ENCODE measurements at places on chromosomes 12 and 14. TPM values are rescaled to one million over a fixed set of nuclear protein-coding genes. Genes with fewer than 3 reads are reported as not detected.

- DNase-seq = no peak
These were observed 15.6 kb upstream of the TESC start for GRCh38 chr12:117114784-117115183.

GRCh38 chr12:124369055-124369826 lies 74.3 kb downstream of the RFLNA start:
- DNase-seq = no peak

Gene LMO3
- polyA plus RNA-seq = not detected

Gene SPATA7
- 4.3 TPM for polyA plus RNA-seq

DNA sequence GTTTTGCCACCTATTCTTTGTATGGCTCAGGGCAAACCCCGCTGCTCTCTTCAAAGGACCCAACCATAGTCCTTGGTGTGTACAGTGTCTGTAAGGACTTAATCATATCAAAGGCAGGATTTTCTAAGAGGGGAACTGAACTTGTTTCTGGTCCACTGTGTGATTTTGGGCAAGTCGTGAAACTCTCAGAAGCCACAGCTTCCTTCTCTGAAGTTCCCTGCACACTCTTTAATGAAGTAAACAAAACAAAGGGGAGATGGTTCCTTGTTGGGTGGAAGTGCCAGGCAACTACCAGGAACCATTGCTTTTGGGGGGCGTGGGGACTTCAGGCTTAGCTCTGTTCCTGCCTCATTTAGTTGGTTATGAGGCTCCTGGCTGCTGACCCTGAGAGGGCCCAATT lies 152.4 kb downstream of the VRK1 start:
- no peak for DNase-seq

- no peak for DNase-seq
These were observed 161.3 kb upstream of the FAR2 start for GRCh38 chr12:28987538-28988324.

DNA sequence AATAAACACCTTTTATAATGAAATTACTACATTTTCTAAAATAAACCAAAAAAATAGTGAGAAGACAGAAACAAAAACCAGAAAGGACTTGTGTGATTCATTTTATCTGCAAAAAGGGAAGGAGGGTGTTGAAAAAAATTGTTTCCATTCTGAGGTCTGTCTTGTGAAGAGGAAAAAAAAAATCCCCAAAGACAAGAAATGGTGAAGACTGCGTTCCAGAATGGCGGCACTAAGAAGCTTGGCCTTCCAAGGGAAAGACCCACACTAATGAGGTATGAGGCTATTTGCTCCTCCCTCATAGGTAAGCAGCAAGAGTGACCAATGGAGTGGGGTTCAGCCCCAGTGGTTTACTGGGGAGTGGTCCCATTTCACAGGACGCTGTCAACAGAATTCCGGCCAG lies 35.0 kb downstream of the GNPTAB start:
- DNase-seq = peak; percentile 57

Gene HOXC12
- not detected for polyA plus RNA-seq

DNA sequence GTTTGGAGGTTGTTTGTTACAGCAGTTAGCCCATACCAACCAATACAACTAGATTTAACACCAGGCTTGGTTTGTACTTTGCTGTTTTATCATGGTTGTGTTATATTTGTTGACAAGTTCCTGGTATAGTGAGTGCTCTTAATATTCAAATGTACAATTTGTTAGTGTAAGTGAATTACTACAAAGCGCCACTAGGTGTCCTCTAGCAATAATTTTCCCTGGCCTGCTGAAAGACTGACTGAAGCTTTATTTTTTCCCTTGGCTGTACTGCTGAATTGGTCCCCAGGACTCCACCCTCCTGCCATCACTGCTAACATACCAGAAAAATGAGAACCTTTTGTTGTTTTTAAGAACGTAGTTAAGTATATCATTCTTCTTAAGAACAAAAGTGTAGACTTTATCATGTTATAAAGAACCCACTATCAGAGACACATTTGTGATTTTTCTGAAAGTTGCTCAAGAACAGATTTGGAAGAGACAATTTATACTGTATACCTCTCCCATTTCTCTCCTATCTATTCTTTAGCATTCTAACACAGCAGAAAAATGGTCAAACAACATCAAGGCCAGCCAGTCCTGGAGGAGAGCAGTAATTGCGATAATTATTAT lies 75.3 kb upstream of the FAR2 start:
- peak; percentile 39 for DNase-seq

DNA sequence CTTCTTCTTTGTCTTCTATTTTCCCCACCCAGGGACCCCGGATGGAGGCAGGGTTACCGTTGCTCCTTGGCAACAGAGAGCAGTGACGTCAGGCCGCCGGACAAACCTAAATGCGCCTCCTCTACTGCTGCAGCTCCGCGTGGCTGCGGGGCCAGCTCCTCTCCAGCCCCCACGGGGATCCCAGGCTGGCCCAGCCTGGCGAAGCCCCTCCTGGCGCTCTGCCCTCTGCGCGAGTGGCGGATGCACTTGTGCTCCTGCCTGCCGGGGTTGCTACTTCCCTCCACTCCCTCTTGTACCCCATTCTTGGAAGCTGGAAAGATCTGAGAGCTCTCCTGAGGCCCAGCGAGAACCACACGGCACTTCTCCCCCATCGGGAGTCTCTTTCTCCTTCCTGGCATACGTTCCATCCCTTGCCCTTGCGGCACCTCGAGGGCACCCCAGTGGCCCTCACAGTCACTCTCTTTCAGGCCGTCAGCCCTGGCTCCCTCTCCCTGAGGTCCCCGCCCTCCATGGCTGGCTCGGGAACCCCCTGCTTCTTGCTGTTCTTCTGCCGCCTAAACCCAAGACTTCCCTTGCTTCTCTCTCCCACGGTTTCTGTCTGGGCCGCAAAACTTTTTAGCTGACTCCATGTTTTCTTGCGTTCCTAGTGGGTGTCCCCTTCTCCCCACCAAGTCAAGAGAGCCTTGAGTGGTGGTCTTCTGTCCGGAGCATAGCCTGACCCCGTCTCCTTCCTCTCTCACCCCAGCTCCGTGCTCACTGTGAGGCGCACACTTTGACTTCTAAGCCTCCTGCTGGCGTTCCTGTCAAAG lies 121.7 kb downstream of the PAPOLA start:
- DNase-seq = no peak

- no peak for DNase-seq
These were observed 93.6 kb downstream of the DIP2B start for GRCh38 chr12:50598321-50598862.

DNA sequence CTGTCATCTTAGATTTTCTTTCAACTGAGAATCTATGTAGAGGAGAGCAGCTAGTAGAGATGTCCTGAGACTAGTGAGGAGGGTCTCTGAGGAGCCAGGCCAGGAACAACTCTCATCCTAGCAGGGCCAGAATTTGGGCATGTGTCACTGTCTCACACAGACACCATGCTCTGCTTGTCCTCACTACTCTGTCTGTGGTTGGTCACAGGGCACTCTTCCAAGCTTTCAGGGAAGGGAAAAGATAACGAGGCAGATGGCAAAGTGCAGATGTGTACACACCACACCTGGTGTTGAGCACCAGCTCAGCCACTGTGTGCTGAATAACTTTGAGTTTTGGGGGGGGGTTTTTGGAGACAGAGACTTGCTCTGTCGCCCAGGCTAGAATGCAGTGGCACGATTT lies 2.5 kb downstream of the SSPN start:
- DNase-seq = no peak

Gene LHX5
- polyA plus RNA-seq = not detected

- peak; percentile 20 for DNase-seq
These were observed 105.8 kb downstream of the TGFB3 start for GRCh38 chr14:75875958-75876357.

- no peak for DNase-seq
These were observed 194.0 kb downstream of the SSPN start for GRCh38 chr12:26389343-26389742.

Gene BMP4
- polyA plus RNA-seq = not detected

GRCh38 chr12:3869865-3870264 lies 3.3 kb downstream of the PARP11 start:
- DNase-seq = peak; percentile 47

Gene EPYC
- not detected for polyA plus RNA-seq

Gene LPAR5
- 11.6 TPM for polyA plus RNA-seq
